Dermis blood vessel endothelial cell (primary cell): ENCODE measurements at places on chromosomes 12 and 14.

GRCh38 chr12:128671528-128672042, 152.2 kb downstream of the SLC15A4 start:
- no peak for DNase-seq

- no peak for DNase-seq
These were observed 25.0 kb downstream of the RAB35 start for GRCh38 chr12:120091371-120092090.

- no peak for DNase-seq
These were observed at the start of gene SCNN1A for GRCh38 chr12:6375269-6376078. Gene SCNN1A (minus strand): TSS chr12:6375563. CDS start chr12:6374783, 780 bp downstream.

DNA sequence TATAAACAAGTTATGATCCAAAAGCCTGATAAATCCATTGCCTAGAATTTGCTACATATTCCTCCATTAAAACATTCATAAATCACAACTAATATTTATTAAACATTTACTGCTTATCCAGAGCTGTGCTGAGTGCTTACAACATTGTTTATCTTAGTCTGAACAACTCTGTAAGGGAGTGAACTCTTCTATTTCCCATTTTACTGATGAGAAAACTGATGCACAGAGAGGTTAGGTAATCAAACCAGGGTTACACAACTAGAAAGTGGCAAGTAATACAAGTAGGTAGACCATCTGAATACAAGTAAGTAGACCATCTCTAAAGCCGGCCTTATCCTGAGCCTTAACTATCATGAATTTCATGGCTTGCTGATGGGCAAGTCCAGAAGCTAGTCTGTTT, 39.5 kb downstream of the WASHC3 start:
- DNase-seq = no peak

- DNase-seq = no peak
These were observed 17.1 kb downstream of the HNRNPC start for GRCh38 chr14:21252149-21252548.

DNA sequence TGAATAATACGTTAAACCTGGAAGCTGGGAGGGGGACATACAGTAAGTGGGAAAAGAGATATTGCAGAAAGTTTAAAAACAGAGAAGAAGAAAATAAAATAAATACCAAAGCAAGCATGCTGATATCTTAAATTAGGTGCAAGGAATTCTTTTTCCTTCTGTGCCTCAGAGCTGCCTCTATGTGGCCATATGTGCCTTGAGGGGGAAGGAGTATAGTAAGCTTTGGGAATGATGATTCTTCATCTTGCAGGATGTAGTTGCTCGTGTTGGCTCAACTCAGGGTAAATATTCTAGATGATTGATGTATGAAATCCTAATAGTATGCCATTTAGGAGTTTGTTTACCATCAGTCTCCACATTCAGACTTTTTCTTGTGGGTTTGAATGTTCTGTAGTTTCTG, 251.4 kb downstream of the RGS6 start:
- no peak for DNase-seq

DNA sequence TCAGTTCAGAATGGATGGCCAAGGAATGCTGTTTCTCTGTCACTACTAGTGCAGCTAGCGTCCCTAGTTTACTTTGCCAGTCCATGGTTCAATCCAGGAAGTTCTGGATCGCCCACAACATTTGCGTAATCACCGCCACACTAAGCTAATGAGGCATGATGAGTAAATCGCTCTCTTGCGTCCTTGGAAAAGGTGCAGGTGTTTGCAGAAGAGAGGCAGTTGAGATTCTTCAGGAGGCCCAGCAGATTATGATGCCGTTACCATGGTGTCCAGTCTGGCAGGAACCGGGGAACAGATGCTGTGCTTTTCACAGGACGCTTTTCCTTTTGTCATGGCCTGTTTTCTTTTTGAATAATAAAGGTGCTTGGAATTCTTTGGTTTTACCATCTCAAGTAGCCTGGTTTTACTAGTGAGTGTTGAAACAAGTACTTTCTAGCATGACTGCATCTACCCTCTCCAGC, 9.0 kb downstream of the TPH2 start:
- peak; percentile 5 for DNase-seq

GRCh38 chr14:51327376-51327775, 87.3 kb downstream of the TMX1 start:
- DNase-seq = peak; percentile 62

GRCh38 chr12:7160183-7160582, 29.3 kb upstream of the PEX5 start:
- DNase-seq = no peak

GRCh38 chr12:130127532-130127911, 34.7 kb upstream of the FZD10 start:
- no peak for DNase-seq

DNA sequence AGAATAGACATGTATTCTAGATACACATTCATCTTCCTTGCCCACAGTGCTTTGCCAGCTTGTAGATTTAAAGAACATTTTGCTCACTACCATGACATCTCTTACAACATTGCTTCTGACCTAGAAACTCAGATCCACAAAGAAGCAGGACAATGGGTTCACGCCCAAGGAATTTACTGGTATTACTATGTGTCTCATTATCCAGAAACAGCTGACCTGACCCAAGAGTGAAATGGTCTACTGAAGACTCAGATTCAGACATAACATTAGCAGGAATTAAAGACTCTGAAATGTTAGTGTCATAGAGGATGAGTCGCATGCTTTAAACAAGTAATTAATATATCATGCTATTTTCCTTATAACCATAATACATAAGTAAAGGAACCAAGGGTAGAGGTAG, 731.4 kb downstream of the GALC start:
- no peak for DNase-seq

- DNase-seq = no peak
These were observed 48.5 kb downstream of the ADGRD1 start for GRCh38 chr12:131002216-131002631.

DNA sequence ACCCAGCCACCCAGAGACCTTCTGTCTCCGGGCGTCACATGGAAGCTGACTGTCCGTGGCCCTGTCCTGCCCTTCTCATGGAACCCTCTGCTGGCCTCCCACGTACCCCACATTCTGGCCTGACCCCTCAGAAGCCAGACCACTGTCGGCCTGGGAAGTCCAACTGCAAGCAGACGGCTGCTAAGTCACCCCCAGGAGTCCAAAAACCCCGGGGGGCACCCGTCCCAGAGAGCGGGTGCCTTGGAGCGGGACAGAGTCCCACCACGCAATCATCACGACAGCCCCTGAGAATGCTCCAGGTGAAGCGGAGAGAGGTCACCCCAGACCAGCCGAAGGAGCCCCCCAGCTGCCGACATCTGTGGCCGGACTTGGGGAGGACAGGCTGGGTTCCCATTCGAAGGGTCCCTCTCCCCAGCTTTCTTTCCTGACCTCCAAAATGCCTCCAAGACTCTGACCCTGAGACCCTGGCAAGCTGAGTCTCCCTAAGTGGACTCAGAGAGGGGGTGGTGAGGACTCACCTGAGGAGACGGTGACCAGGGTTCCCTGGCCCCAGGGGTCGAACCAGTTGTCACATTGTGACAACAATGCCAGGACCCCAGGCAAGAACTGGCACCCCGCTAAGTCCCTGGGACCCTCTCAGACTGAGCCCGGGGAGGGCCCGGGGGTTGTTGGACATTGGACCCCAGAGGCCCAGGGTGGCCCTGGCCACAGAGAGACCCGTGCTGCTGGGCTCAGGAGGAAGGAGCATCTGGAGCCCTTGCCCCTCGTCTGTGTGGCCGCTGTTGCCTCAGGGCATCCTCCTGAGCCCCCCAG, 337.1 kb downstream of the TMEM121 start:
- no peak for DNase-seq

DNA sequence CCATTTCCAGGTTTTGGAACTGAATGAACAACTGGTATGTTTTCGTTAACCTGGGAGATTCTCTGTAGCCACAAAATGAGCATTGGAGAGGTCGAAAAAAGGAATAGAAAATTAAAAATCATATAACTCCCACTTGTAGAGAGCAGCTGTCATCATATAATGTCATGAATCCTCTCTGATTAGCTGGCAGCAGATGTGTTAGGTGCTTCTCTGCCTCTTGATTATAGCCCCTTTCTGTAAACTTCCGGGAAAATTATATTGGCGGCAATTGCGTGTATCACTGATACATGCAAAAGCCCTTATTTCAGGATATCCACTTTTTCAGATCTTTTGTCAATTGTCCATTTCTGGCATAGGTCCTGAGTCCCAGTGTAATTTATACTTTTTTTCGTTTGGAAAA, 31.7 kb downstream of the FGD4 start:
- no peak for DNase-seq

GRCh38 chr14:33916663-33917565, 34.0 kb downstream of the EGLN3 start:
- peak; percentile 61 for DNase-seq

- DNase-seq = no peak
These were observed 18.9 kb downstream of the PITPNM2 start for GRCh38 chr12:123131879-123132402.

DNA sequence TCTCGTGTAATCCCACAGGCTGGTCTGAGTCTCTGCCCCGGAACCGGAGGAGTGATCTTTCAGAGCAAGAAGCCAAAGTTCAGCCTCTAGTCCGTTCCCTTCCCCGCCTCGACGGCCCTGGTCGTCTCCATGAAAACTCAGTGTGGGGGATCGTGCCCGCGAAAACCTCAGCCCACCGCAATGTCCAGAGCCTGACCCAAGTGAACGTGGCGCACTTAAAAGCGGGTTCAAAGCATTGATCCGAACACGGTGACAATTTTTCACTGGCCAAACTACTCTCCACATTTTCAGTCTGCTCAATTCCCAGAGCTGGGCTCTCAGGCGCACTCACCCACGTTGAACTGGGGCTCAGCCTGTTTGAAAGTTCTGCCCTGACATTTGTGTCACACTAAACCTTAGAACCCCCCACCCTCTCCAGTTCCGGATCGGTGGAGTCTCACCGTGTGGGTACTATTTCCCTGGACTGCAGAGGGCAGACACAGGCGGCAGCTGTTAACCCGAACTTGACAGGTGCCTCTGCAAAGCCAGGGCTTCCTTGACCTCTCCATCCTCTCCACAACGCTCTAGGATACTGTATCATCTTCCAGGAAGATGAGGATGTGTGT, 886 bp upstream of the PRICKLE1 start:
- peak; percentile 38 for DNase-seq

DNA sequence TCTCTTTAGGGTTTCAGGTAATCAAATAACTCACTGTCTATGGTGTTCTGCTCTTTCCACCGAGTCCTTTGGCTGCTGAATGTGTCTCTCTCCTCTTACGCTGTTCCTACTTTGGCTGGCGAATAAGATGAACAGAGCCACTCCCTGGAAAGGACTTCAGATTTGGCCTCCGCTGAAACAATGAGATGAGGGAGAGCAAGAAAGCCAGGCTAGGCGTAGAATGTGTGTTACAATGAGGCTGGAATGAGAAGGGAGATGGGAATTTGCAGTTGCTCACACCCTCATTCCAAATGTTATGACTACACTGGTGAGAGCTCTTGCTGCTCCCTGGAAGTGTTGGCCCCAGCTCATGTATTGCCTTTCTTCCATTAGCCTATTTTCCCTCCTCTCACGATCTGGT, at the start of gene MFAP5:
Gene MFAP5, minus strand, starts transcription at position 234 of the 400 bp plus-strand sequence. CDS start 722 bp downstream, outside the sequence.
- DNase-seq = no peak

GRCh38 chr12:107109726-107110719, 16.7 kb upstream of the CRY1 start:
- DNase-seq = no peak

- no peak for DNase-seq
These were observed 74.2 kb downstream of the TESC start for GRCh38 chr12:117024961-117025480.

DNA sequence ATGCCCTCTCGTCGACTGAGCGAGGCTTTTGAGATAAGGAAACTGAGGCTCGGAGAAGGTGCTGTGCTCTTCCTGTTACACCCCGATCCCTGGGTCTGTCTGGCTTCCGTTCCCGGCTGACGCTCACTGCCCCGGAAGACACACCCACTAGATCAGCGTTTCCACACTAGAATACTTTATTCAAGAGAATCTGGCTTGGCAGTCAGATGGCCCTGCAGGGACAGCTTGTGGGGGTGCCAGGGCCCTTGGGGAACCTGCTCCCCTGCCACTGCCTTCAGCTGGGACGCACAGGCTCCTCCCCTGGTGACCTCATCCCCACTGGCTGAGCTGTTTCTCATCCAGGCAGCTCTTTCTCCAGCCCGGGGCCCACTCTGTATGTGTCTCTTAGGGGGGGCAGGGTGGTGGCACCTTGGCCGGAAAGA, 13.7 kb downstream of the PGF start:
- DNase-seq = peak; percentile 63

- DNase-seq = peak; percentile 88
These were observed 8.7 kb upstream of the SPATS2 start for GRCh38 chr12:49358483-49359141.

GRCh38 chr12:131383291-131383690, 327.6 kb upstream of the SFSWAP start:
- no peak for DNase-seq

GRCh38 chr12:39431797-39432196, 11.1 kb downstream of the KIF21A start:
- no peak for DNase-seq

- DNase-seq = no peak
These were observed 26.8 kb downstream of the GNPTAB start for GRCh38 chr12:101803978-101804377.

GRCh38 chr14:61544448-61545330, 150.6 kb upstream of the HIF1A start:
- no peak for DNase-seq

DNA sequence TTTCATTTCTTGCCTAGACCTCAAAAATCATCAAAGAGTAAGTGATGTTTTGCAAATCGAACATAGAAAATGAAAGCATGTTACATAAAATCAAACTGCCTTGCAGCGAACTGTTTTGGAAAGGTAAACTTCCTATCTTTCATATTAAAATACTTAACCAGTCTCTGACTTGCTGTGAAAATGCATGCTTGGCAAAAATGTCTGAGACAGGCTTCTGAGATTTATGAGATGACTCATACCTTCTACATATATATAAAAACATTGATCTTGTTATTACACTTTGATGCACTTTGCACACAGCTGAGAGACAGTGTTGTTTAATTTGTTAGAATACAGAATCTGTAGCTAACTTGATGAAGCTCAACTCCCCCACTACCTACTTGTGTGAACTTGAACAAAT, 179.1 kb downstream of the KITLG start:
- peak; percentile 26 for DNase-seq

DNA sequence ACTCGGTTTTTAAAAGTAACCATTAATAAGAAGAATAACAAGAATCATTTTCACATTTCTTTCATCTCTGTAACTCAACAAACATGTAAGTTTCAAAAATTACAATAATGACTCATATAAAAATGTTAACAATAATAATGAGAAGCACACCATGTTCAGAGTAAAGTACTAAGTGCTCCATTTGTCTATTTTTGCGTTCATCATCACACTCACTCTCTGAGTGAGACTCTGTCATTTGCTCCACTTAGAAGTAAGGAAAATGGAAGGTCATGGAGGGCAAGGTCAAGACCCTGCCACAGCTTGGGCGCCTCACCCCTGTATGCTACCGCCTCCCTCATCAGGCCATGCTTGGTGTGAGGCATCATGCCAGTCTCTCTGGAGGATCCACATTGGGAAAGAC, 129.9 kb downstream of the TMEM30B start:
- no peak for DNase-seq

DNA sequence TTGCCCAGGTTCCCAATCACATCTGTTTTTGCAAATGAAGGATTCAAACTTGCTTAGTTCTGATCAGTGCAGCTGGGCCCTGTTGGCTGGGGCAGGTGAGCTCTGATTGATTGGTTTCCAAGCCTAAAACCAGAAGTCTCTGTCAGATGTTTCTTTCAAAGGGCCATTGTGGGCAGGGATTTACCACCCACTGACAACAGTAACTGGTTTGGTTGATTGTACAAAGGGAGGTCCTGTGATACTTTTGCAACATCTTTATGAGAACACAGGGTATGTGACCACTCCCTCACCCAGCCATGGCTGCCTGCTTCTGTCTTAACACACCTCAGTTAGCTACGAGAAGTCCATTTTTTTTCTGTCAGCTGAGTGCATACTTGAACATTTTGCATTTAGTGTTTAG, 184.1 kb downstream of the FLRT2 start:
- DNase-seq = no peak
